ENCODE measurements at places on chromosomes 1 and 21.

DNA sequence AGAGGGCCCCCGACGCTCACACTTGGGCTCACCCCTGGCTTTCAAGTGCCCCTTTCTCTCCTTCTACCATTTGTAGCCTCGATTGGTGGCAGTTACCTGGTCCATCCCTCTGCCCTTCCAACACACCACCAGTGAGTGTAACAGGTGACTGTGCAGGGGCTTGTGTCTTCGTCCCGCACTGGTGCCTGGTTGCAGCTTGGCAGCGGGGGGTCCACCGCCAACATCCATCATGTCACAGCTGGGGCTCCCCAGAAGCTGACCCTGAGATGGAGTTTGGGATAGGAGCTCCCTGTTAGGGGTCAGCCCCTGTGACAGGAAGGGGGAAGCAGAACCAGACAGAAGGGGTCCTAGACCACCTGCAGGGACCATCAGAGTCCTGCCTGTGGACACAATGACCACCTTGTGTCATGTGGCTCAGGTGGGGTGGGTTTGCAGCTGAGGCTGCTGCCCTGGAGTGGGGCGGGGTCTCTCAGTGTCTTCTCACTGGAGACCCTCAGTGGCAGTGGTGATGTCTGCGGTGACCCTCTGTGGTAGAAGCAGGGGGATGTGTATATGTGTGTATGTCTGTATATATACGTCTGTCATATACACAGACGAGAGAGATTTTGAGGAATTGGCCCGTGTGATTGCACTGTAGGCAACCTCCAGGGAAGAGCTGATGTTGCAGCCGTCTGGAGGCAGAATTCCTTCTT lies 3.6 kb upstream of the CALML6 start:
- DNase-seq: no peak

GRCh38 chr1:117436513-117436912 lies 69.3 kb downstream of the MAN1A2 start:
- DNase-seq: no peak

GRCh38 chr1:52238474-52238873 lies 96.6 kb downstream of the ZFYVE9 start:
- DNase-seq: no peak

DNA sequence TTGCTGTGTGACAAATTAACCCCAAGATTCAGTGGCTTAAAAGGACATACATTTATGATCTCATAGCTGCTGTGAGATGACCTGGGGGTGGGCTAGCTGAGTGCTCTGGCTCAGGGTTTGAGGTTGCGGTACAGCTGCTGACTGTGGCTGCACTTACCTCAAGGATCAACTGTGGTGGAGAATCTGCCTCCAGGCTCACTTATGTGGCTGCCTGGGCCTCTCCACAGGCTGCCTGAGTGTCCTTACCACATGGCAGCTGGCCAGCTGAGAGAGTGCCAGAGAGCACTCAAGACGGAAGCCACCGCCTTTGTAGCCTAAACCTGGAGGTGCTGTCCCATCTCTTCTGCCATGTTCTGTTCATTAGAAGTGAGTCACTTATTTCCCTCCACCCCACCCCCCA lies 5.7 kb downstream of the LRRC71 start:
- DNase-seq: peak; percentile 73

GRCh38 chr1:243496187-243496646 lies 240.4 kb downstream of the SDCCAG8 start:
- no peak for DNase-seq

- DNase-seq: no peak
Observed at GRCh38 chr1:211736351-211736915, 61.0 kb upstream of the NEK2 start.

GRCh38 chr1:19073311-19074186 lies 117.1 kb upstream of the IFFO2 start:
- no peak for DNase-seq

DNA sequence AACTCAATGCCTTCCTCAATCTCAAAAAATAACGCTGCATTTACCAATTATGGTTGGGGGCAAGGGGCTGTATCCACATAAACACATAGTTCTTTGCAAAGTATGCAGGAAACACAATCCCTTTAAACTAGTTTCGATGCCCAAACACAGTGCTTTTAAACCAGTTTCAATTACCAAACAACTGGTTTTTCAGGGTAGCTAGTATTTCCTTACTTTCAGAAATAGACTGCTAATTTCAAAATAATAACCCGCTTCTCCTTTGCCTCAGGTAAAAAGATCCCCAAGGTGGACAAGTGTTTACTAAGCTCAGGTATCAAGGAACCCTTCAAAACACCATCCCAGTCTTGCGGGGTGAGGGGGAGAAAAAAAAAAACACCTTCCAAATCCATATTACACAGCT lies 2.8 kb downstream of the SIPA1L2 start:
- no peak for DNase-seq

GRCh38 chr1:227120826-227121225 lies 180.7 kb downstream of the COQ8A start:
- no peak for DNase-seq

DNA sequence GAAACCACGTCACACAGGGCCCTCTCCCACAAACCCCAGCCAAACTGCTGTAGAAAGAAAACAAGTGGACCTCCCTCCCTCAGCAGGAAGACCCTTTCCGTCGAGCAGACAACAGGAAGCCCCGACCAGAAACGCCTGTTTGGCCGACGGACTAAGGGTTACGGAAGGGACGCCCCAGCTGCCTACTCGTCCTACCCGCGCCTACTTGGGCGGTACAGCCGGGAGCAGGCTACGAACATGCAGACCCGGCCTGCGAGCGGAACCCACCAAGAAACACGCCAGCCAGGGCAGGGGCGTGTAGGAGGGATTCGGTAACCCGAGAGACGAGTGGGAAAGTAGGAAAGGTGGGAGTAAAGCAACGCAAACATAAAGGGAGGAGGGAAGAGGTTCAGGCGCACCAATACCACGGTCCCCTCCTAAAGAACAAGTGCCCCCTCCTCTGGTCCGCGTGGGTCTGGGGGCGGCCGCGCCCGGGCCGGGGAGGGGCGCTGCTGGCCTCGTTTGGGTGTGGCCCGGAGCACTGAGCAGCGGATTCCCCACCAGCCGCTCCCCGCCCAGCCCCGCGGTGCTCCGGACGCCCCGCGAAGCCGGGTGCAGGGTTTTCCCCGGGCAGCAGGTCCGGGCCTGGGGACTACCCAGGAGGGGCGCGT lies 450 bp downstream of the S100A10 start:
- peak; percentile 52 for DNase-seq

- no peak for DNase-seq
Observed at GRCh38 chr21:16342932-16343331, 613.1 kb downstream of the USP25 start.

DNA sequence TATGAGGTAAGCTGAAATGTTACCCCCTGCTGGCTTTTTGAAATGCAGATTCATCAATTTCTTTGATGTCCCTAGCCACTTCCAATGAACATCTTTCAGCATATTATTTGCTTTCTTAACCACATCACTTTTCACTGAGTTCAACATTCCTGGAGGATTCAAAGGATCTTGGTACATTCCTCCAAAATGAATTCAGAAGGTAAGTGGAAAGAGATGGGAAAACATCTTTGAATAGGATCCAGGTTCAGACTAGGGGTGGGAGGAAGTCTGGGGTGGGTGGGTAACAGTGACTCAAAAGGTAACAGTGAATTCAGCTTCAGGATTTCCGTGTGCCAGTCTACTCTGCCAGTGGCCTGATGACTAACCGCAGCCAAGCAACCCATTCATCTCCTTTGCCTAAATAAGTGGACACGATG lies 180.7 kb downstream of the ZC3H11B start:
- no peak for DNase-seq

GRCh38 chr21:43978060-43978459 lies 34.0 kb upstream of the TRAPPC10 start:
- no peak for DNase-seq

DNA sequence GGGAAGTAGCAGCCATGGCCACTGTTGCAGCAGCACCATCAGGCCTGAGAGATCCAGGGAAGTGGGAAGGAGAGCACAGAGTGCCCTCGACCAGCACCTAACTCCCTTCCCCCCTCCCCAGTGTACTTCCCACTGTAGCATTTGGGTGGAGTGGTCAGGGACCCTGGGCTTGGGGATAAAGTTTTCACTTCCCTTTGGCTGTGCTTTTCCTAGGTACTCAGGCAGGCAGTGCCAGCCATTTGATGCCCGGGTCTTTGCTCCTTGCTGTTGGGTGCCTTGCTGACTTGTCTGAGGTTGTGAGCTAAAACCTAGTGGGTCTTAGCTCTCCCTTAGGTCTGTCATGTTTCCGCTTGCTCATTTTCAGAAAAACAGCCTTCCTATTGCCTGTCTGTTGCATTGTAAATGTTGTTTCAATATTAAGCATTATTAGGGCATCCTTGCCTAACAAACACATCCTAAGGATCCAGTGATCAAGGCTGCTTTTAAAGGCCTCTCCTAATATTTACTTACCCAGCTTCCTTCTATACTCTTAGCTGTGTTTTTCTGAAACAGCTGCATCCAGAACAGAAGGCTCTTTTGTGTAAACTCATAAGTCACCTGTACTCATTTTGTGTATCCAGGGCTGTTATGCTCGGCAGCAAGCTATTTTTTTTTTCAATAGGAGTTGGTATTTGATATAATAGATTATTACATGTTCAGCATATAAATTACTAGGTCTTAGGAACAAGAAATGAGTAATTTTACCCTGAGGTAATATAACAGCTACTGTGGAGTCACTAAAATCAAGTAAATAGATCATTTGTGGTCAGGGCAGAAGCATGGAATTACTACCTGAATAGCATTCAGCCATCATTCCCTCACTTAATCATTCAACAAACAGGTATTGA lies 418.6 kb upstream of the PROX1 start:
- DNase-seq: no peak

Measured in activated T-cell treated with anti-CD3 and anti-CD28 coated beads, Interleukin-2, amount 50 U/mL, for 72 hours (primary cell).